ENCODE measurements at places on chromosomes 16 and 17.

DNA sequence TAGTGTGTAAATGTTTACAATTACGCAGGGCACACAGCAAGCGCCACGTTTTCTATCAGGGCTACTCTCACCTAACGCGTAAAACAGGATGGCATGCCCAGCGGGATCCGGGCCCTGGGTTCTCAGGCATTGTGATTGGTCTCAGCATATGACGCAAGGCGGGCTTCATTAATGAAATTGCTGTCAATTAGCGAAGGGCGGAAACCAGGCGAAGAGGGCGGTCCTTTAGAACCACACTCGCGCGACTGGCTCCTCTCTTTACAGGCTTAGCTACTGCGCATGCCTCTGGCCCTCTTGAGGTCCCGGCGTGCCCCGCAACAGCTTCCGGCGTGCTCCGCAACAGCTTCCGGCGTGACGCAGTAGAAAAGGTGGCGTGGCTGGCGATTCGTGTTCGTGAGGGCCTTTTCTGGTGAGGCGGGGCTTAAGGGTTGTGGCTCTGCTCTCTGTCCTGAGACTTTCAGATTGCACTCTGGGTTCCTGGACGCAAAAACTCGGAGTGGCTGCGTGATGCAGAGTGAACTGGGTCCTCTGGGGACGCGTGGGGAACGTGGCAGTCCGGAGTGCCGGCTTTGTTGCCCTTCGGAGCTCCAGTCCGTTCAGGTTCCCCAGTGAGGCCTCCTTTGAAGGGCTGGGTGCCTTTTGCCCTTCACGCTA is 9.2 kb downstream of the OR2C1 start:
- peak; percentile 87 for DNase-seq

DNA sequence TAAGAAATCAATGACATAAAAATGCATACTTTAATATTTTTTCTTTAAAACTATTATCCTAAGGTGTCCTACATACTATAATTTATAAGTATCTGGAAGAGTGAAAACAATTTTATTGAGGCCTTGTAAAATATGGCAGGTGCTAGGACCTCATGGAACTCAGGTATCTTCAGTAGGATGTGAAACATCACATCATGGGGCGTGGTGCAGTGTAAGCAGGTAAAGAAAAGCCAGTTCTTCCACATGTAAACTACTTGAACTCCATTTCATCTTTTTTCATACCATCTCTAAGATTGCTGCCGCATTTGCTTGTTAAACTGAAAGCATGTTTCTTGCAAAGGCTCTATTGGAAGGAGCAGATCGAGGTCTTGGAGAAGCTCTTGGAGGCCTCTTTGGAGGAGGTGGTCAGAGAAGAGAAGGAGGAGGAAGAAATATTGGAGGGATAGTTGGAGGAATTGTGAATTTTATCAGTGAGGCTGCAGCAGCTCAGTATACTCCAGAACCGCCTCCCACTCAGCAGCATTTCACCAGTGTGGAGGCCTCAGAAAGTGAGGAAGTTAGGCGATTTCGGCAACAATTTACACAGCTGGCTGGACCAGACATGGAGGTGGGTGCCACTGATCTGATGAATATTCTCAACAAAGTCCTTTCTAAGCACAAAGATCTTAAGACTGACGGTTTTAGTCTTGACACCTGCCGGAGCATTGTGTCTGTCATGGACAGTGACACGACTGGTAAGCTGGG is at the start of gene CAPNS2:
Gene CAPNS2, plus strand, starts transcription at position 253 of the 744 bp plus-strand sequence. Its CDS starts 73 bp downstream, at position 326.
- DNase-seq: no peak

GRCh38 chr17:41785859-41786226 is 668 bp downstream of the JUP start:
- DNase-seq: no peak

GRCh38 chr16:24111724-24112302 is 144.3 kb upstream of the CACNG3 start:
- no peak for DNase-seq

- DNase-seq: no peak
Measured at GRCh38 chr16:15141586-15141985, 47.5 kb upstream of the RRN3 start.

DNA sequence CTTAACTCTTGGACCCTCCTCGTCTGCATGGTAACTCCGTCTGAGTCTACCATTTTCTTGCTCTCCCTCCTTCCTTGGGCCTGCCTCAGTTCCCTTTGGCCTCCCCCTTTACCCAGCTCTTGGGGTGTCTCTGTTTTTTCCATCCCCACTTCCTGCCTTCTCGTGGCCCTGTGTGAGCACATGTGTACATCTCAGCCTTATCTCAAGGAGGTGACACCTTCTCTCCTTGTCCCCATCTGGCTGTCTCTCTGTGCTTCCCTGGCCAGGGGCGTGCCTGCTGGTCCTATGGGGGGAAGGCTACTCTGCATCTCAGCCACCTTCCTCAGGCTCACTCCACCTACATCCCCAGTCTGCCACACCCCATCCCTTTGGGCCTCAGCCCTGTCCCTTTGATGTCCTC is 6.6 kb downstream of the CTF1 start:
- DNase-seq: no peak

- DNase-seq: no peak
Measured at GRCh38 chr16:17936766-17937402, 399.7 kb downstream of the NPIPA8 start.

DNA sequence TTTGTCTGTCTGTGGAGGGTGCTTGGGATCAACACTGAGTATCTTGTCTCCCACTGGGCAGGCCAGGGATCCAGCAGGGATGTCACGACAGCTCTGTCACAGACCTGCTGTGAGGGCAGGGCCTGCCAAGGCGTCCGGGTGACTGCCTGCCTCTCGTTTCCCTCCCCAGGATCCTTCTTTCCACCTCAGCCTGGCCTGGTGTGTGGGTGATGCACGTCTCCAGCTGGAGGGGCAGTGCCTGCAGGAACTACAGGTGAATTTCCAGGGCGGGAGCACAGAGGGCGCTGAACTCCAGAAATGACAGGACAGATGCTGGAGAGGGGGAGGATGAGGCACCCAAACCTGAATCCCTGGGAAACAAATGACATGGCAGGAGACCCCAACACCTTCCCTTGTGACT is 6.8 kb upstream of the MMP15 start:
- DNase-seq: no peak

DNA sequence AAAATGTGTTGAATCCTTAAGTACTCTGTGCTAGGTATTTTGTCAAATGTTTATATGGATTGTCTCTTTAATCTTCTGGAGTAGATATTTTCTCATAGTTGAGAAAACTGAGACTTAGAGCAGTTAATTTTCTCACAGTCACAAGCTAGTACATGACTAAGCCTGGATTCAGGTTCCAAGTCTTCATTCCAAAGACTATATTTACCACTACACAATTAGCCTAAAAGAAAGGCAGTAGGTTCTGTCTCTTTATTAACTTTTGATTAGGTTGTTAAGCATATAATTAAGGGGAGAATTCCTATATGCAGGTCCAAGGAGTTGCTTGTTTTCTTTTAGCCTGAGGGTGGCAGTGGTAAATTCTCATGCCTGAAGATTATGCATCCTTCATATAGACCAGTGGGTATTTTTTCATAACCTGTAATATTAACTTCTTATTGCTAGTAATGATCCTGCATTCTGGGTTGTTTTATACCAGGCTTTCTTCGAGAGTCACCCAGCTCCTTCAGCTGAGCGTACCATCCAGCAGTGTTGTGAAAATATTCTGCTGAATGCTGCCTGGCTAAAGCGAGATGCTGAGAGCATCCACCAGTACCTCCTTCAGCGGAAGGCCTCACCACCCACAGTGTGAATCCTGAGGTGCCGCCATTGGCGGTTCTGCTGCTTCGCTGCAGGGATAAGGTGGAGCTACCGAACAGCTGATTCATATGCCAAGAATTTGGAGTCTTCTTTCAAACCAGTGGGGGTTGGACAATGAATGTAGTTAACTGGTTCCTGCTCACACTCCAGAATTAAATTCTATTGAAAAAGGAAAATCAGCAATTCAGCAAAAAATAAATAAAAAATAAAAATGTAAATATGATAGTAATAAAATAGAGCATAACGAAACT is 28.2 kb upstream of the KPNB1 start:
- DNase-seq: no peak

GRCh38 chr16:53372992-53373871 is 61.0 kb upstream of the RBL2 start:
- peak; percentile 81 for DNase-seq

DNA sequence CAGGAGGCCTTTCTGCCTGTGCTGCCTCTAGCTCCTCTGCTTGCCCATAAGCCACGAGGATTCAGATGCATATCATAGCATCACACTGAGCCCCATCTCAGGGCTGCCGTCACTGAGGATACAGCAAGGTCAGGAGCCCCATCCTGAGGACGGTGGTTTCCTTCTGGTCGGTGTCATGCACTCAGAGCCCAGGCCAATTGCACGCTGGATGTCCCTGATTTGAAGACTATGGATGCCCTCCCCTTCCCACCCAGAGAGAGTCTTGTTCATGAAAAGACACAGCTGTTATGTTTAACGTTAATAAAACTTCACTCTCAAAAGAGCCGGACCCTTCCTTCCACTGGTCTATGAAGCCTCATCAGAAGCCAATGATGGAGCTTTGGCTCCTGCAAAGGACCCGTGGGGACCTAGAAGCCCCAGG is 19.9 kb downstream of the COTL1 start:
- DNase-seq: peak; percentile 30

DNA sequence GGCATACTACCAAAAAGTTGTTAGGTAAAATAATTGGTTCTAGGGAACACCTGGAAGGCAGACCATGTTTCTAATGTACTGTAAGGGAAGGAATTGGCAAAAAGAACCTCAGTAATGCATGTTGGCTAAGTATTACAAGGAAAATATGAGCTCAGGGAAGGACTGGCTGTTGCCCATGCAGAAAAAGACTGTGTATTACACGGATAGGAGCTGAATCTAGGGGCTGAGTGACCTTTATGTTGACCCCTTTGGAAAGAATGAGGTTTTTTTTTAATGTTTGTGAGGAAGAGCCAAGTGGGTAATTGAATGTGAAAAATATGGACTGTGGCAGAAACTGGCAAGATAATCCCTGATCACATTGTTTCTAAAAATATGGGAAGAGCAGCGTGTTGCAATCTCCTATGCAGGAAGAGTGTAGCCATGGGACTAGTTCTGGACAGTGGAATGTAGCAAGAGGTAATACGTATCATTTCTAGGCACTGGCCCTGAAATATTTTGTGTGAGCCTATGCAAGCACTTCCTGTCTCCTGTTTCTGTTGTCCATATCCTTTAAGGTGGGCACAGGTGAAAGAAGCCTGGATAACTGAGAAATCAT is 95.1 kb upstream of the CNTNAP4 start:
- DNase-seq: no peak

GRCh38 chr17:35809855-35810461 is 674 bp downstream of the TAF15 start:
- no peak for DNase-seq

DNA sequence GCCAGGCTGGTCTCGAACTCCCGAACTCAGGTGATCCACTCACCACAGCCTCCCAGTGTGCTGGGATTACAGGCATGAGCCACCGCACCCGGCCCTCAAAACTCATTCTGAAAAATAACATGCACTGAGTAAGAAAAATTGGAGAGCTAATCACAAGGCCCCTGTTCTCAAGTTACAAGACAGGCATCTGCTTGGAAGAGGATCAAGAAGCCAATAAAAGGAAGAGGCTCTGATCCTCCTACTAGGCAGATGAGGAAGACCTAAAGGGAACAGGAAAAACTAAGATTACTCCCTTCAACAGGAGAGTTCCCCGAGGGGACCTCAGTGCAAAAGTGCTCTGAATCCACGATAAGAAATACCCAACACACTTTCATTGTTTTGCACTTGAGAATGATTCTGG is 18.4 kb downstream of the BLMH start:
- DNase-seq: no peak

DNA sequence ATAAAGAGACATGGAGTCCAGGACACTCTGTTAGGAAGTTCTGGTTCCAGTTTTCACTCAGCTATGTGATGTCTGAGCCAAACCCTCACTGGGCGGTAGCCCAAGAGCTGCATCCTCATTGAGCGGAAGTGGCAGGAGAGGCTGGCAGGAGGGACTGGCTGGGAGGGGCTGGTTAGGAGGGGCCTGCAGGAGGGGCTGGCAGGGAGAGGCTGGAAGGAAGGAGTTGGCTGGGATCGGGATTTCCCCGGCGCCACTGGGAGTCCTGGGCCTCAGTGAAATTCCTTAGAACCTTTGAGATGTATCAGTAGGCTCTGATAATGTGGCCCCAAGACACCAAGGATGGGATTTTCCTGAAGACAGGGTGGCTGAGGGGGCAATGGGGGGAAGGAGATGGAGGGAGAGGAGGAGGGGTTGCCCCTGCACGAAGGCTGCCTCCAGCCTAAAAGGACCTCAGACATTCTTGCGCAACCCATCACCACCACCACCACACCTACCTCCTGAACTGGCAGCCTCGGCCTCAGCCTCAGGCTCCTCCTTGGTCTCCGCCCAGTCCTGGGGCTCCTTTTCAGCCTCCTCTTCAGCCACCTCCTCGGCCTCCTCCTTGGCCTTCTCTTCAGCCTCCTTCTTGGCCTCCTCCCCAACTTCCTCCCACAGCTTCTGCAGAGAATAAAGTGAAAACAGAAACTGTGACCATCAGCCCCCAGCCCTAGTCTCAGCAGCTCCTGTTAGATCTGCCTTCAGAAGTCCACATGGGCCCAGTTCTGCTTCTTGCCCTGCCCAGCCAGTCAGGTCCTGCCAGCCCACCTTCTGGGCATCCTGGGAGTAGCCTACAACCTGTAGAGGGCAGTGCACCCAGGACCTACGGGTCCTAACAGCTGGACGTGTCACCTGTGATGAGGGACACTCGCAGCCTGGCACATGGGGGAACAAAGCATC is 31.7 kb downstream of the CNGB1 start:
- no peak for DNase-seq

DNA sequence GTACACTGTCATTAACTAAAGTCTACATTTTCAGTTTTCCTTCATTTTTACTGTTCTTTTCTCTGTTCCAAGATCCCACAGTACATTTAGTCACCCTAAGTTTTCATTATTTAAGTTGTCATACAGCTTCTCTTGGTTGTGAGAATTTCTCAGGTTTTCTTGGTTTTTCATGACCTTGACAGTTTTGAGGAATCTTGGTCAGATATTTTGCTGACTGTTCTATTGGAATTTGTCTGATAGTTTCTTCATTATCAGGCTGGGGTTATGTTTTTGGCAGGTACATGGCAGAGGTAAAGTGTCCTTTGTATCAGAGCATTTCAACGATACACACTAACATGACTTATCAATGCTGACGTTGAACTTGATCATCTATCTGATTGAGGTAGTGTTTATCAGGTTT is 19.6 kb downstream of the MBTD1 start:
- no peak for DNase-seq

- DNase-seq: no peak
Measured at GRCh38 chr17:8629371-8630226, 926 bp downstream of the MYH10 start.

DNA sequence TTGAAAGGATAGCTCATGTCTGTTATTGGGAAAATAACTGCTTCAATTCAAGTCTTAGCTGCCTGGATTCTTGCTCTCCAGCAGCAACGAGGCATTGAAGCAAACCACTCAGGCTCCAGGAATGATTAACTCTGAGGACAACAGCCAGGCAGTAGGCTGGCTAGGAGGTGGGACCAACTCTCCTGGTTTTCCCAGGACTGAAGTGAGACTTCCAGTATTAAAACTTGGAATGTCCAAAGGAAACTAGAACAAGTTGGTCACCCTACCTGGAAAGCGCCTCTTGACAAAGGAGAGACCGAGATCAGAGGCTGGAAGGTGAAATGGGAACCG is 100.7 kb downstream of the SALL1 start:
- no peak for DNase-seq
